ENCODE measurements at places on chromosomes 13 and 19. TPM values are rescaled to one million over a fixed set of nuclear protein-coding genes. Genes with fewer than 3 reads are reported as not detected.

- DNase-seq, result peak; percentile 74
These were observed 9.6 kb upstream of the TPM4 start for GRCh38 chr19:16066611-16067104.

ICAM5 gene
- total RNA-seq, result 1.2 TPM

TUBB4A gene
- 0.41 TPM for total RNA-seq

GRCh38 chr19:42965176-42965575 lies 28.2 kb upstream of the PSG7 start:
- DNase-seq, result peak; percentile 57

KLK2 gene
- not detected for total RNA-seq

DNAAF3 gene
- 0.33 TPM for total RNA-seq

OXGR1 gene
- not detected for total RNA-seq

- DNase-seq, result no peak
These were observed 90.0 kb downstream of the WDFY2 start for GRCh38 chr13:51674276-51674675.

DNA sequence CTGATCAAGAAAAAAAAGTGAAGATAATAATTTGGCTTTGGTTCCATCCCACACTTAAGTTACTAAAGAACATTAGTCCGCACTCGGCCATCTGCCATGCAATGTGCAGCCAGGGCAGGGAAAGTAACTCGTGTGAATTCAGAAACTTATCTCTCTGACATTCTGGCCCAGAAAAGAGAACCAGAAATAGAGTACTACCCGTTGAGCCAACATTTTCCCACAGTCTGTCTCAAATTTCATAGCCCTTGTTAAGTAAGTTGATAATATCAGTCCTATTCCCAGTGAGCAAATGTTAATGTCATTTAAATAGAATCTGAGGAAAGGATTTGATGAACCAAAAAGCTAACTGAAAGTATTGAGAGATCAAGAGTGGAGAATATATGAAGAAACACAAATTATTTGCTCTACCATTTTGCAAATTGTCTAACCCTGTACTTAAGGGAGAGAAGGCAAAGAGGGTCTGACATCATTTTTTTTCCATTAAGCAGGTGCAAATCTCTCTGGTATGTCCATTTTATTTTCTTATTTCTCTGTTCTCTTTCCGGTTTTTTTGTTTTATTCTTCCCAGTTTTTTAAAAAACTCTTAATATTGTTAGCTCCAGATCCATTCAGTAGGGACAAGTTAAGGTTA lies 156.3 kb downstream of the NDFIP2 start:
- peak; percentile 87 for DNase-seq

DNA sequence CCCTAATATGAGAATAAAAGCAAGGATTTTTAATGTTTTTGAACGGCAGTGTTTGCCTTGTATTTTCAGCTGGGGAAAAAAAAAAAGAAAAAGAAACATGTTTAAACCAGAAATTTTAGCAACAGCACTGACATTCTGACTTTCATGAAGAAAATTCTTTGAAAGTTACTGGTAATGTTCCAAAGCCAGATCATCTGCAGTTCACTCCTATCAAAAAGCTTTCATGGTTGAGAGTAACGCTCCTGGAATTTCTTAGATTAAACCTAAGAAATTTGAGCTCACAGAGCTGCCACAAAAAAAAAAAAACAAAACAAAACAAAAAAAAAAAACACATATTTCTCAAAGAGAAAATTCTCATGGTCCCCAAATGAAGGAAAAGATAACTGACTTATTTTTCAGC lies 1106.7 kb downstream of the EFNB2 start:
- DNase-seq, result no peak

- no peak for DNase-seq
These were observed 76.8 kb downstream of the TUBGCP3 start for GRCh38 chr13:112510987-112511685.

DNA sequence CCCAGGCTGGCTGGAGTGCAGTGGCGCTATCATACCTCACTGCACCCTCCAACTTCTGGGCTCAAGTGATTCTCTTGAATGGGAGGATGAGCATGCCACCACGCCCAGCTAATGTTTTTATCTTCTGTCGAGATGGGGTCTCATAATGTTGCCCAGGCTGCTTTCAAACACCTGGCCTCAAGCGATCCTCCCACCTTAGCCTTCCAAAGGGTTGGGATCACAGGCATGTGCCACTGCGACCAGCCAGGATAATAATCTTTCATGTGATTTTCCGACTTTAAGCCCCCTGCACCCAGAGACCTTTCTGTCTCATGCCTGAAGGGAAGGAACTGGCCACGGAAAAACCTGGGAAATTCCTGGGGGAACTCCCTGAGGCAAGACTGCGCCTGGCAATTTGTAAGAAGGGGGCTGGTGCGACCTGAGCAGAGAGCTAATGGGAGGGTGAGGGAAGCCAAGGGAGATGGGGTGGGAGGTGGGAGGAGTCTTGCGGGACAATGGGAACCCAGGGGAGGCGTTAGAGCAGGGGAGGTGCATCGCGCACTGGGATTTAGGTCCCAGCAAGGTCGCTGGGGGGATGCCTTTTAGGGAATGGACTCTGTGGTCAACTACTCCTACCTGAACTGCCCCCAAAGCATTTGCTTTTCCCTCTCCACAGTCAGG lies 1.2 kb upstream of the CCDC124 start:
- no peak for DNase-seq

- peak; percentile 72 for DNase-seq
These were observed 10.7 kb upstream of the CEACAM3 start for GRCh38 chr19:41785653-41786052.

DNA sequence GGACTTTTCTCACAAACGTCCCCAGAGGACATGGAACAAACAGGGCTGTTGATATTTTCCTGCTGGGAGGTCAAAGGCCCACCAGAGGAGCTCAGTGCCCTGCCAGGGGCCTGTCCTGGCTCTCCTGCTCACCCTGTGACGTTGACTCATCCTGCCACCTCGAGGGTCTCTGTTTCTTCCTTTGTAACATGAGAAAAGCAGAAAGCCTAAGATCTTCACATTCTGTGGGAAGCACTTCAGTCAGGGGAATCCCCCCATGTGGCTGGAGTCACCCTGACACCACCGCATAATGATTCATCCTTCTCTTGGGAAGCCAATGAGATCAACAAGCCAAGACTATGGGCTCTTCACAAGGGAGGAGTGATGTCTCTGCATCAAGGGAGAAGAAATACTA lies 147.9 kb downstream of the KATNAL1 start:
- peak; percentile 63 for DNase-seq

ZNF793 gene
- total RNA-seq, result 0.27 TPM

UHRF1 gene
- total RNA-seq, result 2.3 TPM

DNA sequence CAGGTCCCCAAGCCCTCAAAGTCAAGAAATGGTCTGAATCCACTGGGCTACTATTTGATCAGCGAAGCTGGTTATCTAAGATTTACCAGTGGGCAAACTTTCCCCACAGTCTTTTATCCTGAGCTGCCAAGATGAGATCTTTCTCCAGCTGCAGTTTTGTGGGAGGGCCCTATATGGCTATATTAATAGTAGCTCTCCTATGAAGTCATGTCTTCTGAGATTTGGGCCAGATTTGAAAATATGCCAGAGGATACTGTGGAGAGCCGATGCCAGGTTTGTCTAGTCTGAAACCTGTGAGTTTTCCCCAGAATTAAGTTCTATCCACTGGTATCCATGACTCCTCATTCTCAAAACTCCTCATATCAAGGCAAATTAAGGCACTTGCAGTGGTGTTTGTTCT lies 173.2 kb downstream of the FLT1 start:
- no peak for DNase-seq

- DNase-seq, result peak; percentile 74
These were observed 50.6 kb downstream of the DPF1 start for GRCh38 chr19:38173291-38174041.

DNA sequence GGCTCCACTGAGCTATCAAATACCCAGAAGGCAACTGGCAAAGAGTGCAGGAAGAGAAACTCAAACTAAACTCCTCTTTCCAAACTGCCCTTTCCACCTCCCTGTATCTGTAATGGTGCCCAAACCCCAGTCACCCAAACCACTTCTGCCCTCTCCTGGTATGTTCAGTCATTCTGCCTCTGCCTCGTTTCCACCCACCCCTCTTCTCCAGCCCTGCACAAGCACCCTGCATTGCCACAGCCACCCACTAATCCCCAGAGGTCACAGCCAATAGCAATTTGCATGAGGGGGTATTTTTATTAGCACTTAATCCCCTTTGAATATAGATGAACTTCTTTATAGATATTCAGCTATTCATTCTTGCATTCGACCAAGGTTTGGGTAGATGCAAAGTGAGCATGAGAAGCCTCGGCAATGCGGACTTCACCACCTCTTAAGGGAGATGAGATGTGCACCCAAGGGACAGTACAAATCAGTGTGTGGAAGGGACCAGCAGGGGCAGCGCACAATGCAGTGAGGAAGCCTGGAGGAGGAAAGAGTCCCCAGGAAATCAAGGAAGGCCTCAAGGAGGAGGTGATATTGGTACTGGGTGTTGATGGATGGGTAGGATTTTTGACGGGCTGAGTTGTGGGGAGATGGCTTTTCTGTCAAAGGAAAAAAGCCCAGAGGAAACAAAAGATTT lies 12.4 kb downstream of the TMEM272 start:
- peak; percentile 52 for DNase-seq

DNA sequence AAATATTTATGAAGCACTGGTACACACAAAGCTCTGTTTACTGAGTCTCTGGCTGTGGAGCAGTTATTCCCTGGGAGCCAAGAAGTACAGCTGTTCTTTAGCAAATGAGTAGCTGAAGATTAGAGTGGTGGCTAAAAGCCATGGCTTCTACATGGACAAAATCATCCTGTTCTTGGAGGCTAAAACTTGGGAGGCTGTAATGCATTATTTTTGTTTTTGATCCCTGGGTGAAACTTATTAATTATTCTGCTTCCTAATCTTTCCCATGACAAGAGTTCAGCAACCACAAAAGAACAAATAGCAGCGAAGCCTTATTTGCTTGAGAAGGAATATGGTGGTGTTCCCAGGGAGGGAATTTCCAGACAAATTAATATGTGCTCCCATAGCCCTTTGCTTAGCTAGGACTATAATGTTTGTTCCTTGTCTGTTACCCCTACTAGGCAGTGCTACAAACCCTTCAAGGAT lies 109.5 kb downstream of the DCT start:
- DNase-seq, result peak; percentile 52

SYCN gene
- not detected for total RNA-seq

- no peak for DNase-seq
These were observed 335.7 kb downstream of the TSHZ3 start for GRCh38 chr19:31013384-31014020.

PNMA8B gene
- total RNA-seq, result 6.3 TPM

CLEC17A gene
- total RNA-seq, result 0.09 TPM

DNA sequence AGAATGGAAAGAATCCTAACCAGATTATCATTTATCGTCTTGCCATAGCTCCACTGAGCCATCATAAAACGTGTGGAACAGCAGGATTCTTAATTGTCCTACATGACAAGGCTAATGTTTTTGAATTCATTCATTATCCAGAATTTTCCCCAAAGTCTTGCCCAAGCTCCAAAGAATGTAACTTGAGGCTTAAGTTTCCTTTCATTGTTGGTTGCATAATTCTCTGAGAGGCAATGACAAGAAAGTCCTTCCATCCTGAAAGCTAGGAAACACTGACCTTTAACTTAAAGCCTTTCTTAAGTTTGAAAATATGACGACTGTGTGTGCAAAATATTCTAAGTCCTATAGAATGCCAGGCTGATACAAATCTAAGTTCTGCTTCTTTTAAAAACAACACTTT lies 546.1 kb downstream of the SUCLA2 start:
- peak; percentile 52 for DNase-seq

GRCh38 chr19:38862321-38863059 lies 12.7 kb upstream of the HNRNPL start:
- peak; percentile 76 for DNase-seq

GRCh38 chr19:5345895-5346386 lies 5.3 kb upstream of the PTPRS start:
- DNase-seq, result peak; percentile 53

DNA sequence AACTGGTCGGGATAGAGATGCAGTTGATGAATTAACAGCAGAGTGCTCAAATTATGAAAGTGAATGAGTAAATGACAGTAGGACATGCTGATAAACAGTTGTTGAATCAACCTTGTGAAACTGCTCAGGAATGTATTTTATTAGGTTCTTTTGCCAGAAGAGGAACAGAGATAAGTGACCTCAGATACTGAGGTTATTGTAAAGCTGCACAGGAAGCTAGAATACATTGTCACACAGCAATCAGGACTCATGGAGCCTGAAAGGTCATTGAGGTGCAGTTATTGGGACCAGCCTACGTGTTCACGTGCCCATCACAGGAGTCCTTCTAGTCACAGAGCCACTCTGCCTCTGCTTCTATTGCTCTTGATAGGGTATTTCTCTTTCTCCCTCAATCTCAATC lies 47.5 kb upstream of the MED4 start:
- no peak for DNase-seq

KLF5 gene
- total RNA-seq, result 4.5 TPM

CDC42EP5 gene
- total RNA-seq, result 7.9 TPM

- peak; percentile 75 for DNase-seq
These were observed at the start of gene TEX30 for GRCh38 chr13:102773441-102774213. Gene TEX30, minus strand, starts transcription at chr13:102773786. Its CDS starts 3,760 bp downstream, at chr13:102770026.

DNA sequence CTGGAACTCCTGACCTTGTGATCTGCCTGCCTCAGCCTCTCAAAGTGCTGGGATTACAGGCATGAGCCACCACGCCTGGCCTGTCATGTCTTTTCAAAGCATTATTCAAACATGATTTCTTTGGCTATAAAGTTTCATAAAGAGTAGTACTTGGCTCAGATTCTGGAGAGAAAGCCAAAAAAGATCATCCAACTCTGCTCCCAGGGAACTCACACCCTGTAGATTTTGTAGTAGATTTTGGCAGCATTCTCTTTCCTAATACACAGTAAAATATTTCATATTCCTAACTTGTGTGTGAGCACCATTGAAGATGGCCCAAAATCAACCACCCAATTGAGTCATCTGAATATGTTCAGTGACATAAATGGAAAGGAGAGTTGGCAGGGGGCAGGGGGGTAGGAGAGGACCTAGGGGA lies 48.4 kb downstream of the CAB39L start:
- DNase-seq, result peak; percentile 88

PTH2 gene
- total RNA-seq, result not detected

DNA sequence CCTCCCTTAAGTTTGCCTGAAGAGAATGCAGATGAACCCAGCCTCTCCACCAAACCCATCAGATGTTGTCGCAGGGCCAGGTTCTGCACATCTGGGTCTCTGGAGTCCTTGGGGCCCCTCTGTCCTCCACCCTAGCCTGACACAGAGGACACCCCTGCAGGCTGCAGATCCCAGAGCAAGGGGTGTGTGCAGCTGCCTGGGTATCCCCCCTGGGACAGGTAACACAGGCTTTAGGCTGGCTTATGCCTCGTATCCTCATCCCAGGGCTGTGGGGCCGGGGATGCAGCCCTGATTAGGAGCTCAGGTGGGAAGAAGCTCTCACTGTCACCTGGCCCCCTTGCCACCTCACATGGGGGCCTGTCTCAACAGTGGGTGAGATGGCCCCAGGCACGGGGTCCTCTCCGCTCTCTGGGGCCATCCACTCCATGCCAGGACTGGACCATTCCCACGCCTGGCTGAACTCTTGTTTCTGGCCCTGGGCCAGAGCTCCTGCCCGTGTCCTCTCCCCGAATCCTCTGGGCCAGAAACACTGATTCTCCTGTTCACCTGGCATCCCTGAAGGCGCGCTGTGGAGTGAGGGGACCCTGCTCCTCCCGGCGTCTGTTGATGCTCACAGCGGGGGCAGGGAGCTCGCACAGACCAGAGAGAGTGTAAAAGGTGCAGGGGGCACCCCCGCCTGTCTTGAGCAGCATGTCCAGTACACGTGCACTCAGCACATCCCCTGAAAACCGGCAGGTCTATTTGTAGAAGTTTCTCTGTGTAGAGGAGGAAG lies 38.7 kb upstream of the TPM4 start:
- no peak for DNase-seq
